ENCODE measurements at places on chromosomes 16 and 17. TPM values are rescaled to one million over a fixed set of nuclear protein-coding genes. Genes with fewer than 3 reads are reported as not detected.

The WNT9B gene
- not detected for total RNA-seq

The MAP3K3 gene
- 78.2 TPM for total RNA-seq

The OTOA gene
- 0.09 TPM for total RNA-seq

The CRYM gene
- not detected for total RNA-seq

The CDK3 gene
- total RNA-seq = 2.0 TPM

The TNFSF13 gene
- total RNA-seq = 0.66 TPM

The SHISA6 gene
- not detected for total RNA-seq

The CES5A gene
- total RNA-seq = not detected

The SCNN1B gene
- total RNA-seq = under 0.01 TPM

The CTF1 gene
- total RNA-seq = 0.09 TPM

The DNAI2 gene
- not detected for total RNA-seq

The STH gene
- total RNA-seq = not detected

The CRYBA1 gene
- total RNA-seq = not detected

The LSM12 gene
- 28.3 TPM for total RNA-seq

The RGS11 gene
- 1.9 TPM for total RNA-seq

The PRSS27 gene
- 0.28 TPM for total RNA-seq

The BAIAP3 gene
- 0.18 TPM for total RNA-seq

The CCL4 gene
- not detected for total RNA-seq

The TBC1D3B gene
- 1.5 TPM for total RNA-seq

The HOXB9 gene
- not detected for total RNA-seq

The DPEP2 gene
- not detected for total RNA-seq

The HSD17B1 gene
- total RNA-seq = 0.63 TPM

The IGFALS gene
- not detected for total RNA-seq

The TM4SF5 gene
- total RNA-seq = not detected

The LITAFD gene
- total RNA-seq = not detected

The NOD2 gene
- total RNA-seq = 0.56 TPM

The SMIM5 gene
- total RNA-seq = not detected

The DPEP1 gene
- 2.0 TPM for total RNA-seq

The NPIPA2 gene
- total RNA-seq = 0.45 TPM

The RNF112 gene
- total RNA-seq = not detected

The IST1 gene
- total RNA-seq = 133 TPM

The PPY gene
- not detected for total RNA-seq

The TBC1D28 gene
- total RNA-seq = not detected

The ITGAX gene
- total RNA-seq = 0.81 TPM

The TMC8 gene
- 0.09 TPM for total RNA-seq

The GPRC5C gene
- total RNA-seq = 0.09 TPM

The CTRB1 gene
- total RNA-seq = not detected

The ARHGDIG gene
- 3.5 TPM for total RNA-seq

The SRCIN1 gene
- under 0.01 TPM for total RNA-seq

The SYT17 gene
- 0.72 TPM for total RNA-seq

The EVI2B gene
- 0.09 TPM for total RNA-seq

The TTC19 gene
- 30.1 TPM for total RNA-seq

The SYCE1L gene
- 2.7 TPM for total RNA-seq

The BRIP1 gene
- 6.4 TPM for total RNA-seq

The ENPP7 gene
- not detected for total RNA-seq

The TMEM235 gene
- 0.09 TPM for total RNA-seq

All from endothelial cell of coronary artery (primary cell).